ENCODE measurements at places on chromosomes 3 and 15.

- DNase-seq: no peak
Measured at GRCh38 chr15:27824841-27825422, 274.2 kb downstream of the OCA2 start.

GRCh38 chr3:120524171-120524923, 71.8 kb upstream of the NDUFB4 start:
- no peak for DNase-seq

GRCh38 chr15:90889736-90890456, 5.6 kb downstream of the FES start:
- DNase-seq: no peak

DNA sequence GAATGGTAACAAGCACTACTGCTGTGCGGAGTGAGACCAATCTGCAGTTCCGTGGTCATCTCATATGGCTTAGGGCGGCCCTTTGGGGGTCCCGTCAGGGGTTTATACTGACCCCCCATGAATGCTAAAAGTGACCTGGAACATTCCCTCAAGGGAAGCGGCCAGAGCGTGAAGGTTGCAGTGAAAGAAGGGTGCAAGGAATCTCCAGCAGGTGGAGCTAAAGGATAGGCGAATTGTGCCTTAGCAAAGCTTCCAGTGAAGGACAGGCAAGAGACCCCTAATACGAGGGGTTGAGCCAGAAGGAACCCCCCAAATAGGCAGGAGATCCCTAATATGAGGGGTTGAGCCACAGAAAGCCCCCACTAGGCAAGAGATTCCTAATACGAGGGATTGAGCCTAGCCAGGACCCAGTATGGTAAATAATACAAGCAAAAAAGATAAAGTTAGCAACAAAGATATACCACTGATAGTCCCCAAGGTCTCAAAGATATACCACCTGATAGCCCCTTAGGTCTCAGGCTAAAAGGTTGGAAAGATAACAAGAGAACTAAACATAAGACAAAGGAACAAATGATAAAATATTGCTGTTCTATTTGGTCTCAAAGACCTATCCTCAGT, 32.8 kb downstream of the ZNF589 start:
- no peak for DNase-seq

DNA sequence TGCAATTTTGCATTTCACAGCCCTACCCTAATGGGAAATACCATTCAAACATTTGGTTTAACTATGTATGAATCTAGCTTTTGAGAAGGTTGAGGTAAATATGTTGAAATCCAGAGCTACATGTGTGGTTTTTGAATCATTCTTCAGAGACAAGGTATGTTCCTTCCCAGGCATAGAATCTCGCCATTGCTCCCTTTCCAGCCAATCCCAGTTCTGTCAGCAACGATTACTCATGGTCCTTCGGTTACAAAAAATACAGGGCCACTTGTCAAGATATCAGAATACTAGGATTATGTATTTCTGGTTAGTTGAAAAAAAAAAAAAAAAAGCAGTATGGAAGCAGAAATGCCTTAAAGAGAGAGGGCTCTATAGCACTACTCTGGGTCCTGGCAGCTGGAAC, 182.4 kb downstream of the RBMS3 start:
- no peak for DNase-seq

- DNase-seq: no peak
Measured at GRCh38 chr3:149657321-149657925, 402 bp downstream of the WWTR1 start.

DNA sequence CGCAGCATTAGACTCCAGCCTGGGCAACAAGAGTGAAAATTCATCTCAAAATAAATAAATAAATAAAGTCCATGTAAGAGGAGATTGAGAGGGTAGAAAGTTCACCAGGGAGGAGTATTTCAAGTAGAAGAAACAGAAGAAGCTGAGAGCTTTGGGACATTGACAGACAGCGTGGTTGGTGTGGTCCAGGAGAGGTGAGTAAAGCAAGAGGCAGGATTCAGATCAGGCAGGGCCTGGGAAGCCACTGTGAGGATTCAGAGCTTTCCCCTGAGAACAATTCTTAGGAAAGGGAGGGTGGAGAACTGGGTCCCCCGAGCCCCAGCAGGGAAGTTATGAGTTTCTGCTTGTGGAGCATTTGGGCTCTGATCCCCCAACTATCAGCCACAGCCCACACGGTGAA, 54.2 kb upstream of the AMOTL2 start:
- no peak for DNase-seq

DNA sequence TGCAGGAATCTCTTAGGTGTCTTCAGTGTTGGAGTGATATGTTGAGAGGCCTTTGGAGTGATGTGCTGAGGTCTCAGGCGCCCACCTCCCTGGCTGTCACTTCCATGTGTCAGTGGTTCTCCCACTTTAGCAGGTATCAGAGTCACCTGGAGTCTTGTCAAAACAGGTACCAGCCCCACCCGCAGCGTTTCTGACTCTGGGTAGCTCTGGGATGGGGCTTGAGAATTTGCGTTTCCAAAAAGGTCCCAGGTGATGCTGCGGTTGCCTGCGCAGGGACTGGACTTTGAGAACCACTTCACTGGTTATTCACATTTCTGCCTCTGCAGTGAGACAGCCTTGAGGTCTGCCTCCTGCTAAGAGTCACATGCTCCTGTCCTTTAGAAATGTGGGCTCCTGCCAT, 15.5 kb downstream of the UMPS start:
- no peak for DNase-seq

DNA sequence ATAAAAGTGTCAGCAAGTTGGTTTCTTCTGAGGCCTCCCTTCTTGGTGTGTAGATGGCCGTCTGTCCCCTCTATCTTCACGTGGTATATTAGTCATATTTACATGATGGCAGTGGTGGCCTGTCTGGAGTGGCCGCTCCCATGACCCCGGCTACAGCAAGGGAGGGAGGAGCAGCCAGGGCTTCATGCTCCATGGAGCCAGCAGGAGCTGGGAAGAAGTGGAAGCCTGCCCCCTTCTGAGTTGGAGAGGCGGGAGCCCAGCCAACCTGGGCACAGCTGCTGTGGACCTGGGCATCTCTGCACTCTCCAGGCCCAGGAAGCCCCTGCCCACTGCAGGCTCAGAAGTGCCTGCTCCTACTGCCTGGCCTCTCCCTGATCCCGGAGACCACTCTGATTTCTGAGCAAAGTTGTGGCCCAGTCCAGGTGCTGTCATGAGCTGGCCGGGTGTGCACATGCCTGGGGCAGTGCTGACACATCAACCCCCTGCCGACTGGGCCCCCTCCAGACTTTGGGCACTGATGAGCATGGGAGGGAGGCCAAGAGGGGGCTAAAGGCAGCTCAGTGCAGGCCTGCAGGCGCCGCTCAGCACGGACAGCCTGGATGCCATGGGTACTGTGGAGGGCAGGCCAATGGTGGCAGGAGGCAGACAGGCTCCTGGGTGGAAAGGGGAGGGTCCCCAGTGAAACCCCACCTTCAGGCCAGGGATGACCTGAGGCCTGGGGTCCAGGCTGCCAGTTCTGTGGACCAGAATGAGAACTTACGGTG, 84.8 kb downstream of the SERPINI1 start:
- DNase-seq: no peak

DNA sequence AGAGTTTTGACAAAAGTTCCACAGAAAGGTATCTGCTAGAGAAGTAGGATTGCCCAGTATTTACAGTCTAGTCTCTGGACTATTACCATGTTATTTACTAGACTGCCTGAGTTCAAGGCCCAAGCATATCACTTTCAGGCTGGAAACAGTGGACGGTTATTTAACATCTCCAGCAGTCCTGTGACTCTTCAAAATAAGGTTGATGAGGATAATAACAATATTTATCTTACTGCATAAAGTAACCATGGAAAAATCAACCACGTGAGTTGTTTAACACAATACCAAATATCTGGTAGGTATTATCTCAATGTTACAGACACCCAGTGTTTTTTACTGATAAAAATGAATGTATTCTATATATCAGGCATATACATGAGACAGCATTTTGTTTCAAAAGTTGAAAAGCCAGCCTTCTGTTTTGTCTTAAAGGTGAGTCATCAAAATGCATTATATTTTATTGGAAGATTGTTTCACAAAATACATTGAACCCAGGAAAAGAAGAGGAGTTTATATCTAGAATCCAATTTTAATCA, 535.8 kb downstream of the TBL1XR1 start:
- no peak for DNase-seq

GRCh38 chr3:69212411-69213160, 90.2 kb upstream of the LMOD3 start:
- DNase-seq: no peak

GRCh38 chr3:8436661-8437287, 64.8 kb upstream of the LMCD1 start:
- DNase-seq: no peak

DNA sequence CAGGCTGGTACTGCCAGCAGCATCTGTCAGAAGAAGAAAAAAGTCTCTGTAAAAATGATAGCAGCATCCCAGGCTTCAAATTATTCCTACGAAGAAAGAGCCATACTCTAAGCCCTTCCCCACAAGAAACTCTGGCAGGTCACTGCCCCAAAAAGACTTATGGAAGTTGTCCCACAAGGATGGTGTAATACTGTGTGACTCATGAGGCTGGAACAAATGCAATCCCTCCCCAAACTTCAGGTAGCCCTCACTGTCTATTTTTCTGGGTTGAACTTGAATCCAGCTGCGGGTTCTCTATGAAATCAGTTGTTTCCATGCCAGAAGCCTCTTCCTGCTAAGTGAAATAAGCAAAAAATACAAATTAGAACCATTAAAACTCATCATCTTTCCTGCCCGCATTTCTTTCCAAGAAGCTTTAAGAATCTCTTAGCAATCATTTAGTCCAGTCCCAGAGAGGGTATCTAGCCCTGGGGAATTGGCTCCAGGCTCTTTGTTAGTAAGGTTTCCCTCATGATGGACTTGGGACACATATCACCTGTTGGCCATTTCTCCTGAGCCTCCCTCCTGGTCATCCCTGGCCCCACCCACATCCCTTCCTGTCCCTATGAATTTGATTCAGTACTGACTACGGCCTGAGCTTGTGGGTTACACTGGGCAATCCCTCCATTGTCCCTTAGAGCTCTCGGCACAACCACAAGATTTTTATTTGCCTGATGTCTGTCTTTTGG, 51.7 kb downstream of the FAM174B start:
- DNase-seq: no peak

DNA sequence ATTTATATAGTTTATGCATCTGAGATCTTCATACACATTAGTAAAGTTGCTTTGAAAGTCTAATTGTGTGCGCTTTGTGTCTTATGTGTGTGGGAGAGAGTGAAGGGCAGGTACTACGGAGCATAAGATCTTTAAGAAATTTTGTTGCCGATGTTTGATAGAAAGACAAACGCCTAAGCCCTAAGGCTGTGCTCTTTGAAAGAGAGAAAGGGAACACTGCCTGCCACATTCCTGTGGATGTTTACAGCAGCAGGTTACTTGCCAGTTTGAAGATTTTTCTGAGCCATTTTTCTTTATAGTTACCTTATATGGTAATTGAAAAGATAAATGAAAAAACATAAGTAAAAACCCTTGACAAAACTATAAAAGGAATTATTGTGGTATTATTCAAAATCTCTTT, 17.0 kb downstream of the DTWD1 start:
- DNase-seq: no peak

DNA sequence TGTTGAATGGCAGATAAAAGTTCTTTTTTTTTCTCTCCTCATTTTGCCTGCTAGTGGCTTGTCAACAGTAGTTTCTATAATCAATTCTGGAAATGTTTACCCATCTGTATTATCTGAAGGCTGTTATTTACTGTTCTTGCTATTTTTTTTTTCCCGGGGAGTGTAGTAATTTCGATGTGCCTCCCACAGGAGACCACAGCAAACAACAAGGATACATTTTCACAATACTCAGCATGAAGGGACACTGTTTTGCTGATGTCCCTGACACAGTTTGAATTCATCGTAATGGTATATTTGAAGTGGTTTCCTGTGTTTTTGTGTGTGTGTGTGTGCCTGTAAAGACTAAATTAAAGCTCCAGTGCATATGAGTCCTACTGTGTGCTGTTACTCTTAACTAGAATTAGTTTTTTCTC, 92.1 kb upstream of the ICE2 start:
- no peak for DNase-seq

- DNase-seq: no peak
Measured at GRCh38 chr3:100231668-100232067, 29.1 kb upstream of the TBC1D23 start.

DNA sequence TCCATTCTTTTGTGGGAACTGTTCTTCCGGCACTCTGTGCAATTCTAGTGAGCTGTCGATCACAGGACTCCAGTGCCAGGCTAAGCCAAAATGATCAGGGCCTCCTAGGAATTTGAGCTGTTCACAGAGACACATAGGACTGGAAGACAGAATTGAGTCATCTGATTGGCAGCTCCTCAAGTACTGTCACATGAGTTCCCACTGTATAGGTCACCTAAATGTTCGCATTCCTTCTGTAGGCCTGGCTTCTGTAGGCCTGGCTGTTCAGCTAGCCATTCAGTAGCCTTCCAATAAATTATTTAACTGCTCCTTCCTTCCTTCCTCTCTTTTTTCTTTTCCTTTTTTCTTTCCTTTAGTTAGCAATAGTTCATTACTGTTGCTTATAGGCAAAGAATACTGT, 4.3 kb downstream of the PROS1 start:
- DNase-seq: no peak

- DNase-seq: no peak
Measured at GRCh38 chr3:77040926-77041722, 1.2 kb downstream of the ROBO2 start.

DNA sequence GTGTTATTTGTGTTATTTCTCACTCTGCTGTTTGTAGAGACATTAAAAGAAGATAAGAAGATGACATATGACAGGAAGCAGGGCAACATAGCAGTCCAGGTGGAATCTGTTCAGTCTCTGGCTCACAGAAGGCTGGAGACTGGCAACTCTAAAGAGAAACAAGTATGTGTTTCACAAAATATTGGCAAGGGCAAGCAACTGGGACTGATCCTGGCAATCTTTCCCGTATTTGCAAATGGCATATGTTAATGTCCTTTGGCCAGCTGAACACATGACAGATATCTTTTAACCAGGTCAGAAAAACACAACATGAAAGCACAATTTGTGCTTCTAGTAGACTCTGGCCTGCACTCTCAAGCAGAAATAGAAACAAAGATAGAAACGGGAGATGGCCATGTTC, 1354.1 kb upstream of the EPHA6 start:
- DNase-seq: no peak

DNA sequence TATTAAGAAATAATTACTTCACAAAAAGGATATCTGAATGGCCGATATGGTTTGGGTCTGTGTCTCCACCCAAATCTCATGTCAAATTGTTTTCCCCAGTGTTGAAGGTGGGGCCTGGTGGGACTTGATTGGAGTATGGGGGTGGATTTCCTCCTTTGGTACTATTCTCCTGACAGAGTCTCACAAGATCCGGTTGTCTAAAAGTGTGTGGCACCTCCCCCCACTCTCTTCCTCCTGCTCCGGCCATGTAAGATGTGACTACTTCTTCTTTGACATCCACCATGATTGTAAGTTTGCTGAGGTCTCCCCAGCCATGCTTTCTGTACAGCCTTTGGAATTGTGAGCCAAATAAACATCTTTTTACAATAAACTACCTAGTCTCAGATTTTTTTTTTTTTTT, 34.5 kb downstream of the ZBTB11 start:
- no peak for DNase-seq

- DNase-seq: no peak
Measured at GRCh38 chr3:128607710-128608048, 42.9 kb downstream of the RPN1 start.

Measured in stimulated activated CD8-positive, alpha-beta memory T cell treated with anti-CD3 and anti-CD28 coated beads, Interleukin-7, amount 100 ng/mL, for 48 hours (primary cell).